ENCODE measurements at places on chromosomes 3 and 15.

DNA sequence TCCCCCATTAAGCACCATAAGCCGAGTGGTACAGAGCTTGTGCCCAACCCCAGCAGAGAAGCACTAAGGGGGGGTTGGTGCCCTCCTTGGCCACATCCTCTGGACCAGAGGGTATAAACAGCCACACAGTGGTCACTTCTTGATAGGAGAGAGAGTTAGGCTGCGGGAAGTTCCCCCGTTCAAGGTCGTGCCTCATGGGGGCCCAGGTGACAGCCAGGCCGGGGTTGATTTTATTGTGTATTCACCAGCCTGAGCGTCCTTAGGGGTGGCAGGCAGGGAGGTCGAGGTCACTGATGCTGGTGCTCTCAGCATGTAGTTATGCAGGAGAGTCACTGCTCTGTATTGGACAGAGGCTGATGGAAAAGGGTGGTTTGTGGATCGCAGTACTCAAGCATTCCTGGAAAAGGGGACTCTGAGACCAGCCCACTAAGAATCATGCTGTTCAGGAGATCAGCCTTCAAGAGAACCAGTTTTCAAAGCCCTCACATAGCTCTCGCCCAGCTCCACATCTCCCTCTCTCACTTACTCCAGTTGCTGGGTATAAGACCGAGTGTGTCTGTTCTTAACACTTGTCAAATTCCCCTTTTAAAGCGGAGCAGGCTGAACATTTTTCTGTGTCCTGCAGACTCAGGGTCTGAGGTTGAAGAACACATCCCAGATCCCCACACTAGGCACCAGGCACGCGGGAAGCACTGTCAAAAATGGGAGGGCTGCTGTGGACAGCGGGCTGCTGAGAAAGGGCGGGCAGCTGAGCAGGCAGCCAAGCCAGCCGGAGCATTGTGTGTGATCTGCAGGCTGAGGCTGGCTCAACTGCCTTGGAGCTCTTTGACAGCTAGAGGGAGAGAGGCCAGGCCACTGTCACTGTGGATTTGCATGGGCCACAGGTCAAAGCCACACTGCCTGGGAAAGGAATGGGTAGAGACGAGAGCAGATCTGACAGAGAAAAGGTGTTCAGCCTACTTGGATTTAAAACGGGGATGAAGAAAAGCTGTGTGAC lies 279.3 kb upstream of the LRRFIP2 start:
- peak; percentile 6 for DNase-seq

GRCh38 chr3:34929036-34929435 lies 710.3 kb upstream of the ARPP21 start:
- peak; percentile 7 for DNase-seq

DNA sequence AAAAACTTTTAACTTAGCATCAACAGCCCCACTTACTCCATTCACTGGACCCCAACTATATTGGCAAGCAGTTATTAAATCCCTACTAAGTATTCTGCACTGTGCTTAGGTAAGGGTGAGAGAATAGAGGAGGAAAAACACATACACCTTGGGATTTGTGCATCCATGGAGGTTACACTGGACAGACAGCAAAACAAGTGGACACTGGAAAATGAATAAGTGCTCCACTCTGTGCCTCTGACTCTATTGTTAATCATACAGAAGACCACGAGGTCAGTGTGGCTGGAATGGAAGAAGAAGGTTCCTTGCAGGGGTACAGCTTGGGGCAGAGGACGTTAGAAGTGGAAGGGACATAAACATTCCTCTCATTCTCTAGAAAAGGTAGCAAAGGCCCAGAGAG lies 3.2 kb downstream of the ADCY5 start:
- no peak for DNase-seq

- no peak for DNase-seq
Observed at GRCh38 chr15:58401276-58401675, 30.5 kb upstream of the LIPC start.

GRCh38 chr3:86801921-86802320 lies 189.0 kb downstream of the VGLL3 start:
- DNase-seq, result peak; percentile 27

- DNase-seq, result no peak
Observed at GRCh38 chr15:25847051-25847450, 16.1 kb downstream of the ATP10A start.

DNA sequence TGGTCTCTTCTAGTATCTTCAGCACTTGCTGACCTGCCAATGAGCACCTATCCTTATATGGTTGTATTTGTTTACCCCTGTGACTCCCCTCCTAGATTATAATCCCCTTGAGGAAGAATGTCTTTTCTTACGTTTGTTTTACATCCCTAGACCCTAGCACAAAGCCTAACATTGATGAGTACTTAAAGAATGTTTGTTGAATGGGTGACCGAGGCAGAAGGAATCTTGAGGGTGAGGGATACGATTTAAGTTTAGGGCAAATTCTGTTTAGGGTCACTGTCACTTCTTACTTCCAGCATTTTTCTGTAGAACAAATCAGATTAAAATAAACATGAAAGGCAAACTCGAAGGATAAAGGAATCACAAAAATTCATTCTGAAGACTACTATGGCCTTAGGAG lies 80.9 kb upstream of the FAM98B start:
- no peak for DNase-seq

DNA sequence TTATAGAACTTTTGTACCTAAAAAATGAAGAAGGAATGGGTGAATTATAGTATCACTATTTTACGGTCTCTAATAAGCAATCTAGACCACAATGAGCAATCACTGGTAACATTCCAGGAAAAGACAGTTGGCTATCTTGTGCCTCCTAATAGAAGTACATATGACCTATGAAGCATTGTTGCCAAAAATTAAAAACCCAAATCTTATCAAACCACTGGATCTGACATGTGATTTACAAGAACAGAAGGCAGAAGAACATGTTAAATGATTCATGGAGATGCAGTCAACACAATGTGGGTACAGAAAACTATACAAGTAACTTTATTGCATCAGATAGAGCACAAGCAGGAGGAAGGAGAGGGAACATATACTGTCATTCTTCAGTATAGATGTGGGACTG lies 14.5 kb upstream of the HYKK start:
- DNase-seq, result peak; percentile 18

DNA sequence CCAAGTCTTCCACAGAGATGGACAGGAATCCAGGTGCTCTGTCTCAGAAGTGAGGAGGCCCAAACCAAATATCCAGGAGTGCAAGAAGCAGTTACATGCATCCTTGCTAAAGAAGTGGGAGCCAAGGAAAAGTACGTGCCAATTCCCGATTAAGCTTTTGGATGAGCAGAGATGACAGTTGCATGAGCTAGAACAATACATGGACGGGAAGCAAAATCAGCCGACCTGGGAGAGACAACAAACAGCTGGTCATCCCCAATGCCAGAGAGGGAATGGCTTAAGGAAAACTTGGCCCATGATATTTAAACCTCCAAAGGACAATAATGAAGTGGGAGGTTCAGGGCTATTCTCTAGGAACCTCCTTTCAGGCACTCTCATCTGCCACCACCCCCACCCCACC lies 86.0 kb upstream of the ABHD17C start:
- peak; percentile 85 for DNase-seq

GRCh38 chr15:51303462-51303980 lies 34.9 kb downstream of the CYP19A1 start:
- DNase-seq, result no peak

DNA sequence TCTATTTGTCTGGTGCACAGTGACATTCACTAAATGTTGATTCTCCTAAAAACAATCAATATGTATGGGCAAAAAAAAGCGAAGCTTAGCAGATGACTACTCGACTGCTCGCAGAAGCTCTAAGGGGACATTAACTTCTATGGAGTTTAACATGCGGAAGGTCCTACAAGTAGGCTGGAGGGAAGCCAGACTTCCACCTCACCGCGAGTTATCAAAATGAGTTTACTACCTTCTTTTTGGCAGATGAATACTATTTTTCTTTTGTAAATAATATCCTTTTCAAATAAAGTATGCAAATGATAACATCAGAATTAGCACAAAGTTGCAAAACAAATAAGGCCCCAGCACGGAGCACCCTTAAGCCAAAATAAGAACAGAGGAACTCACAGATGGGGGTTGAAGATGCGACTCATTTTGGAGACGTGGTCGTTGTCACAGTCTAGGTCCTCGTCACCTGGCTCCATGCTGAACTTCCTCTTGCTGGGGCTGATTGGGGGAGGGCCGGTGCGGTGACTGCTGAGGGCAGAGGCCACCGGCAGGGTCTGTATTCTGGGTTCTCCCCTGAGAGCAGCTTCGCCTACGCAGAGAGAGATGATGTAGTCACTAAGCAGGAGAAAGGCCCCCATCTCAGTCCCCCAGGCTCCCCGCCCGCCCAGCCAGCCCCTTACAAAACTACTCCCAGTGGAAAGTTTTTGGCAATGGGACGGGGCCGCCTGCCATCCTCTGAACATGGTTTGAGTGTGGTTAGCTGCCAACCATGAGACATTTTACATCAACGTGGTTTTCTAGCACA lies 42.1 kb downstream of the VGLL4 start:
- DNase-seq, result peak; percentile 60

DNA sequence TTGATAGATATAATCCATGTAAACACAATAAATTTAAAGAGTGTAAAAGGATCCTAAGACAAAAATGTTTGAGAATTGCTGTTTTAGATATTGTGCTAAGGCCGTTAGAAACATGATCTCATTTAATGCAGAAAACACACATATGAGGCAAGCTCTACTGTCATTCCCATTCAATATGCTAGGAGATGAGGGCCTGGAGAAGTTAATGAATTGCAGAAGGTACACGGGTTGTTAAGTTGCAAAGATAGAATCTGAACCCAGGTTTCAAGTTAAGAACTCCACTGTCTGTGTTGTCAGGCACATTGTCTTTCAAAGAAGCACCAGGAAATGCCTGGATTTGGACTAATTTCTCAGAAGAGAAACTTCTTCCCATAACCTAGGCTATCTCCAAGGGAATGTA lies 65.1 kb upstream of the SAMMSON start:
- no peak for DNase-seq

- no peak for DNase-seq
Observed at GRCh38 chr15:57735431-57735830, 28.9 kb downstream of the POLR2M start.

GRCh38 chr3:71563827-71564226 lies 19.7 kb downstream of the FOXP1 start:
- no peak for DNase-seq

GRCh38 chr3:27633224-27633545 lies 88.9 kb downstream of the EOMES start:
- DNase-seq, result peak; percentile 56

DNA sequence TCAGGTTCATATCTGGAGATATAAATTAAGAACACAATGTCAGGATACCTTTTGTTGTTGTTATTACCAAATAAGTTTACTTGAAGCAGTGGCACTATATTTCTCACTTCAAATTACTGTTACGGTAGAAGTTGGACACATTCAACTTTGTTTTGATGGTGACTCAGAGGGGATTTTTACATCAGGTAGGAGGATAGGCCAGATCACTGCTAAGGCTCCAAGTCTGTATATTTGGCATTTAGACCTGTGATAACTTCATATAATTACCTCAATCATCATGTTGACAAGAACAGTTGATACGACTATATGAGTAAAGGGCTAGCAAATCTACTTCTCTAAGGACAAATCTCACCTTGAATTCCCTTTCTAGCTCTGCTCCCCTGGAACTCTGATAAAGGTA lies 15.6 kb downstream of the LZTFL1 start:
- no peak for DNase-seq

- DNase-seq, result peak; percentile 44
Observed at GRCh38 chr15:31366169-31366734, 39.6 kb downstream of the KLF13 start.

DNA sequence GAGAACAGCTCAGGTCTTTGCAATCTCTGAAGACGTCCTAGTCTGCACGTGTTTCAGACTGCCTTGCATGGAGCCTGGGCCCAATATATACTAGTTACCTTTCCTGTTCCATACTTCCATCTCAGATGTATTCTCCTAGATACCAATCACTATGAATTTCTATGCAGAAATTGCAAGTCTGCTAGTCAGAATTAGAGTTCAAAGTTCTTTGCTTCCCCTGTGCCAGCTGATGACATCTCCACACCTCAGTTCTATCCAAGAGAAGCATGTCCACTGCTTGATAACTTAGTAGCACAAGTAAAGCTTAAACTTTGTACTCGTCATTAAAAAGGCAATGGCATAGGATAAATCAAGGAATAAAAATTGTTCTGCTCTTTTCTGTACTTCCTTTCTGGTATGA lies 133.6 kb upstream of the PLXND1 start:
- no peak for DNase-seq

- no peak for DNase-seq
Observed at GRCh38 chr15:89110060-89110459, 21.8 kb downstream of the ABHD2 start.

- DNase-seq, result no peak
Observed at GRCh38 chr15:87645723-87646122, 610.8 kb downstream of the NTRK3 start.
